ENCODE measurements at places on chromosomes 13 and 19.

GRCh38 chr19:19385896-19386869, 19.3 kb upstream of the GATAD2A start:
- no peak for DNase-seq

DNA sequence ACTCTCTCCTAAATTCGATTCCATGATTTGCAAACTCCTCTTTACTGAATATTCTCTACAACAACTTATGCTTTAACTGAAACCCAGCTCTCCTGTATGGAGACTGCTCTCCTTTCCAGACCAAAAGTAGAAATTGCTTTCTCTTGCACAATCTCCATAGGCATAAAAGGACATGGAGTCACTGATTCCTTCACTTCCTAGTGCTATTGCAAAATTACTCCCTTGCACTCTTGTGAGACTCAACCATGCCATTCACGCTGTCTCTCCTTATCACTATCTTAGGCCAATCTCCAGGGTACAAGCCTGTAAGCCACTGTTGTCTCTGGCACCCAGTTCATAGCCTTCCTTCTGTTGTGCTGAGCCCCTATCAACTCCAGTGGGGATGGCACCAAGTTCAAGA, 30.6 kb downstream of the SERPINE3 start:
- peak; percentile 80 for DNase-seq

DNA sequence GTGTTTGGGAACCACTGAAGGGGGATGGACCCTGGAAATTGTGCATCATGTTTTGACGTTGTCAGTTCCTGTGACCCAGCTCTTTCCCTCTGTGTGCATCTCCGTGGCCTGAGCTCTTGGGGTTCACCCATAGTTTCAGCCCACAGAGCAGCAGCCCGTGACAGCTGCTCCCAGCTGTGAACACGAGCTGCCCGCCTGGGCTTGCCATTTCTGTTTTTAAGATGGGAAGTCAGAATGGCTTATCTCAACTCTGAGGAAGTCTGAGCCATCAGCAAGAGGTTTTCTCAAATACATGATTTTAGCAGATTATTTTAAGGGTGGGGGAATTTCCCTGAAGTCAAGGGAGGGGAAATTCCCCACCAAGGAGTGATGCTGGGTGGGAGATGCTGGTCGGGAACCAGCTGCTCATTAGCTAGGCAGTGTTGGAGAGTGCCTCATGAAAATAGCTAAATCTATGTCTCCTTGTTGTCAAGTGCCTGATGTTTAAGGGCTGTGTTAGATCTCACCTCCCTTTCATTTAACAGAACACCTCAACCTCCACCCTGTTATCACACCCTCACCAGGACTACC, 34.8 kb upstream of the C1QTNF9 start:
- DNase-seq, result peak; percentile 52

DNA sequence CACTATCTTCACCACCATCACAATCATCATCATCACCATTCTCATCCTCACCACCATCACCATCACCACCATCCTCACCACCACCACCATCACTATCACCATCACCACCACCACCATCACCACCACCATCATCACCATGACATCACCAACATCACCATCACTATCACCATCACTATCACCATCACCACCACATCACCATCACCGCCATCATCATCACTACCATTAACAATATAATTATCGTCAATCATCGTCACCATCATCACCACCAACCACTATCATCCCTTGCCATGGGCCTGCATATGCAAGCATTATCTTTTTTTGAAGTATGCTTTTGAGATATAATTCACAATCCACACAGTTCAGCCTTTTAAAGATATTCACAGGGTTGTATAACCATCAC, 7.6 kb upstream of the PPP6R1 start:
- no peak for DNase-seq

- DNase-seq, result no peak
These were observed 55.0 kb downstream of the LATS2 start for GRCh38 chr13:21006141-21007005.

GRCh38 chr19:2798733-2799132, 13.4 kb downstream of the THOP1 start:
- peak; percentile 17 for DNase-seq

DNA sequence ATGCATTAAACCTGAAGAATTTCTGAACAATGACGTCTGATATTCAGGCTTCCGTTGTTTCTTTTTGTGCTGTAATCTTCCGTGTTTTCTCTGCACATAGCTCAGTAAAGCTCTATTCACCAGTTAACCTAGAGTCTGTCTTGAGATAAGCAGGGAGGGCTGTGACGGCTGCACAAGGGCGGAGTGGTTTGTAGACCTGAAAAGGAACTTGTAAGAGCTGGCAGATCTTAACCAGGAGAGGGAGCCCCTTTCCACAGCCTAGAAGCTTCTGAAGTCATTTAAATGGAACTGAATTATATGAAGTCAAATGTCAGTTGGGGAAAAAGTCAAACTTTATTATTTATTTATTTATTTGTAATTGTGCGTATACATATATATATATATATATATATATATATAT, 27.5 kb downstream of the DPRX start:
- peak; percentile 3 for DNase-seq

DNA sequence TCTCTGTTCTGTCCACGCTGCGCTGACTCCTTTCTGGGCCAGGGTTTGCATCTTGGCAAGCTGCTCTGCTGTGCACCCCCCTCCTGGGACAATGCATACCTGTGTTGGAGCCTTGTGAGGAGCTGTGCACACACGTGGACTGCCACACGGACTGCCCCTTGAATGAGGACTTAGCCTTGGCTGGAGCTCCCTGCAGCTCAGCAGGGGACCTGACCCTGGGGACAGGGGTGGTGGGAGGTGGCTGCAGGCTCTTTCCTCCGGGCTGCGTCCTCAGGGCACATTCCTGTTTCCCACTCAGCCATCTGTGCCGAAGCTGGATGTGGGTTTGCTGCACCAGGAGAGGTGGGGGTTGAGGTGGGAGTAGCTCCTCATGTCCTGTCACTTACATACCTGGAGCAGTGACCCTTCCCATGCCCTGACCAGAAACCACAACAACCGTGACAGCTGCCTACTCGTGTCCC, 8.2 kb downstream of the RAB11B start:
- DNase-seq, result no peak

- DNase-seq, result peak; percentile 90
These were observed 294.9 kb downstream of the NDFIP2 start for GRCh38 chr13:79775830-79776229.

- no peak for DNase-seq
These were observed 127.6 kb downstream of the RNF17 start for GRCh38 chr13:24891476-24892108.

- DNase-seq, result peak; percentile 93
These were observed 10.6 kb downstream of the RXFP2 start for GRCh38 chr13:31749929-31750328.

- DNase-seq, result peak; percentile 59
These were observed 8.1 kb upstream of the SEMA6B start for GRCh38 chr19:4567584-4568071.

- DNase-seq, result no peak
These were observed 91.3 kb downstream of the USP12 start for GRCh38 chr13:27080018-27080948.

DNA sequence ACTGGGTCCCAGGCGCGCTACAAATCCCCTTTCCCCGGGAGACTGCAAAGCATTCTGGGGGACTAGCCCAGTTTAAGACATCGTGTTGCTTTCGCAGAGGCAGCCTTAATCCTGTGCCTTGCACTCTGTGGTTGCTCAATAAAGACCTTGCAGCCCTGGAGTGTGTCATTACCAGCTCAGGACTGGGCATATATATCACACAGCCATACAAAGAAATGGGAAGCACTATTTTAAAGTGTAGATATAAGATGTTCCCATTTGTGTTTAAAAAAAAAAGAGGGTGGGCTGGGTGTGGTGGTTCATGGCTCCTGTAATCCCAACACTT, 11.1 kb downstream of the NAPA start:
- DNase-seq, result no peak

- peak; percentile 50 for DNase-seq
These were observed 258.4 kb downstream of the SPRY2 start for GRCh38 chr13:80082396-80083080.

GRCh38 chr13:46983881-46984280, 87.0 kb upstream of the HTR2A start:
- DNase-seq, result peak; percentile 28

- no peak for DNase-seq
These were observed 690.7 kb downstream of the OLFM4 start for GRCh38 chr13:53719281-53719680.

- DNase-seq, result no peak
These were observed 61.2 kb downstream of the MYH14 start for GRCh38 chr19:50264483-50265186.

- DNase-seq, result peak; percentile 83
These were observed at the start of gene TRIP10 for GRCh38 chr19:6739390-6739882. TRIP10 (plus strand) TSS chr19:6739680; CDS start chr19:6739762, 82 bp downstream.

DNA sequence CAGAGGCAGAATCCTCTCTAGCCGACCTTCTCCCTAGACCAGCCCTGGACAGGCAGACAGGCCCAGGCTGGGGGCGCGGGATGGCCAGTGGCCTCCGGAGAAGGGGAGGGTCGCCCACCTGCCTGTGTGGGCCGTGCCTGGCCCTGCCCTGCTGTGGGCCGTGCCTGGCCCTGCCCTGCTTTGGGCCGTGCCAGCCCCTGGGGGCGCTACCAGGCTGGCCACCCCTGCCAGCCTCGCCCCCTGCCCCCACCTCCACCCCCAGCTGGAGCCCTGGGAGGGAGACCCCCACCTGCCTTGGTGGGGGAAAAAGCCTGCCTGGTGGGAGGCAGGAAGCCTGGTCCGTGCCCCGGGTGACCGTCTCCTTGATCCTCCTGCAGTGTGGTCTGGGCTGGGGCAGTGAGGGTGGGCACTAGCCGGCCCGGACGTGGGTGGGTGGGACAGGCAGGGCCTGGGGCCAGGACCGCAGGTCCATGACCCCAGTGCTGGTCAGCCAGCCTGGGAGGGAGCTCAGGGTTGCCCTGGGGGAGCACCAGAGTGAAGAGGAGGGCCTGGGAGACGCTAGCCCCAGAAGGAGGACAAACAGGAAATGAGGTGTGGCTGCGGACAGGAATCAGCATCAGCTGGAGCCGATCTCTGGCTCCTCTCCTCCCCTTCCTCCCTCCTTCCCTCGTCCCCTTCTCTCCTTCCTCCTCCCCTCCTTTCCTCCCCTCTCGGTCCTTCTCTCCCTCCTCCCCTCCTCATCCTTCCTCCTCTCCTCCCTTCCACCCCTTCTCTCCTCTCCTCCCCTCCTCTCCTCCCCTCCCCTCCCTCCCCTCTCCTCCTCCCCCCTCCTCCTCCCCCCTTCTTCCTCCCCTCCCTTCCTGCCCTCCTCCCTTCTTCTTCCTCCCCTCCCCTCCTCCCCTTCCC, 5.1 kb upstream of the MKNK2 start:
- peak; percentile 80 for DNase-seq

DNA sequence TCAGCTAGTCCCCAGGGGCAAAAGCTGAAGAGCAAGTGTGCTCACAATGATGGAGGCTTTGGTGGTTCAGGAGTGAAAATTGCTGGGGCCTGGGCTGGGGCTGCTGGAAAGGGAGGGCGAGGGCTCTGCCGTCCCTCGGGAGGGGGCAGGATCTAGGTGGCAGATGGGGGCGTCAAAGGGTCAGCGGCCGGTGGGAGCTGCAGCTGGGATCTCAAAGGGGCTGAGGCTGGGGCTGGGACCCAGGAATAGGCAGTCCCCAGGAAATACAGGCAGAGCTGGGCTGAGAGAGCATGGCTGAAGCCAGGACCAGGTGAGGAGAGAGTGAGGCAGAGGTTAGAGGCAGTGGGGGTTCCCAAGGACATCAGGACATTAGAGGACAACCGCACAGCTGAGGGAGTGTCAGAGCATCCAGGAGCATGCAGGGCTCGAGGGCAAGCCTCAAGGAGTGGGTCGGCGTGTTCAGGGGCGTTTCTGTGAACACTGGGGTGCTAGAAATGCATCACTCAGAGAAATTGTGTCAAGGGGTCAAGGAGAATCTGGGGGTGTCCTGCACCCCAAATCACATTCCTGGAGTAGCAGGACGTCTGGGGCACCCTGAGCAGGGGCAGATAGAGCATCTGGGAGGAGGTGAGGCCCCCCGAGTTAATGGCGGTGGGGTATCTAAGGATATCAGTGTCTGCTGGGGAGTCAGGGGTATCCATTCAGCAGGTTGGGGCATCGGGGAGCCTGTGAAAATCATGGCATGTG, 1.2 kb upstream of the SYNE4 start:
- no peak for DNase-seq
